ENCODE measurements at places on chromosomes 16 and 17.

- no peak for DNase-seq
These were observed 1469.8 kb downstream of the CDH11 start for GRCh38 chr16:63652091-63652490.

- peak; percentile 84 for DNase-seq
These were observed 18.7 kb upstream of the ZNF689 start for GRCh38 chr16:30628628-30629540.

DNA sequence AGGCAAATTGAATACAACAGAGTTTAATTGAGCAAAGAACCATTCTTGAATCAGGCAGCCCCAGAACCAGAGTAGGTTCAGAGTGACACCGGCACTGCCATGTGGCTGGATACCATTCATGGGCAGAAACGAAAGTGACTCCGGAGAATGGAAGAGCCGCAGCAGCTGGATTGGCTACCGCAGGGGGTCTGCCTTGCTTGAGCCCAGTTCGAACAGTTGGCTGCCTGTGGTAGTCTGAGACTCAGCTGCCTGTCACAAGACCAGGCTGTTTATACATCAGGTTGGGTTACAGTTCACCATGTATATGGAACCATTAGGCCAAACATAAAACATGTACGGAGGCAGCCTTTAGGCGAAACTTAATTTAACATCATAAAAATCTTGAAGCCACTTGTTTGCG lies 205.2 kb upstream of the CHMP6 start:
- no peak for DNase-seq

DNA sequence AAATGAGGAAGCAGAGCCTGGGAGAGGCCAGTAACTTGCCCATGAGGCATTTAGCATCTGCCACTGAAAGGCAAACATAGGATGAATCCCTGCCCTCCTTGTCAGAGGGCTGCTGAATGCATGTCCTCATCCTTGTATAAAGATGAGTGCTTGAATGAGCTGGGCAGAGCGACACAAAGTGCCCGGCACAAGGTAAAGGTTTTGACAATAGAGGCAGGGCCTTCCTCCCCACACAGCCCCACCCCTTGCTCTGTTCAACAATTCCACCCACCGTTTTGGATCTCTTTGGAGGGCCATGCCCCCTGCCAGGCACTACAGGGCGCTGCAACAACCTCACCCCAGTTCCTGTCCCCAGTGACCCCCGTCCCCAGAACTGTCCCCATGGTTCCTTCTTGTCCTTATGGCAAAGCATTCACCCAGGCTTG lies 1.4 kb upstream of the KRT19 start:
- DNase-seq: no peak

- no peak for DNase-seq
These were observed 8.2 kb upstream of the BAIAP3 start for GRCh38 chr16:1325261-1325660.

- DNase-seq: no peak
These were observed 46.8 kb downstream of the RNF112 start for GRCh38 chr17:19457830-19458271.

GRCh38 chr16:54591816-54592246 lies 305.2 kb upstream of the IRX3 start:
- no peak for DNase-seq

- DNase-seq: no peak
These were observed 33.5 kb downstream of the CEP95 start for GRCh38 chr17:64540118-64540776.

- DNase-seq: peak; percentile 25
These were observed 18.1 kb upstream of the RAB11FIP4 start for GRCh38 chr17:31373150-31374093.

DNA sequence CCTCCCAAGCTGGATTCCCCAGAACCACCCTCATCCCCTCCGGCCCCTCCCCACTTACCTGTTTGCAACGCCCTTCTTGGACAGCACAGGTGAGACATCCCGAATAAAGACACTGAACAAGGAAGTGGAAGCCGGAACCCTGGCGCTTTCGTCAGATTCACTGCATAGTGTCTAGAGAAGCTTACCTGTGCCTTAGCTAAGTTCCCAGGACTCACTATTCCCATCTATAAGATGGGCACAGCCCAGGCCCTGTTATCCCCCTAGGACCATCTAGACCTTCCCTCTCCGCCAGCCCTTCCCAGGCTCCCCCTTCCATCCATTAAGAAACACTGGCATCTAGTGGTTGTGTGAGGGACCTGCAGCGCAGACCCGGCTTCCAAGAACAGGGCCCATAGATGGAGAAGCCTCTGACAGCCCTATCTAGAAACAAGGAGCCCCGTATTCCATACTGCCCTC lies 26.9 kb upstream of the RPL38 start:
- peak; percentile 35 for DNase-seq

- DNase-seq: no peak
These were observed 9.9 kb upstream of the TEX2 start for GRCh38 chr17:64273006-64273405.

DNA sequence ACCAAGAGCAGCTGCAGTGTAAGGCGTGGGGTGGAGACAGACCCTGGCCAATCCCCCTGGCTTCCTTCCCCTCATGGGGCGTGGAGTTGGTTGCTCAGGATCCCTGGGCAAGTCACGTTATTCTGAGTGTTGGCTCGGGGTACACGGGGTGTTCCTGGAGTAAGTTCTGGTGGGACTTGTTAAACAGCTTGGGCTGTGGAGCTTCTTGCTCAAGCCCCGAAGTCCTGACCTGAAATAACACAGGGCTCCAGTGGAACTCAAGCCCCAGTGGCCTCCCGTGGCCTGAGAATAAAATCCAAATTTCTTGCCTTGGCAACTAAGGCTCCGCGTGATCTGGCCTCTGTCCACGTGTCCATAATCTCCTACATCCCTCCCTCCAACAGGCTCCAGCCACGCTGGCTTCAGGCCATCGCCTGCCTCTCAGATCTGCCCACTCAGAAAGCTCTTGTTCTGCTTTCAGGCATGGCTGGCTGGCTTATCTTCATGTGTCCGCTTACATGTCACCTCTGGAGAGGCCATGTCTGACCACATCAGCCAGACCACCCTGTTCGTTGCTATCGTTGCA lies 49.3 kb upstream of the BCO1 start:
- DNase-seq: no peak

DNA sequence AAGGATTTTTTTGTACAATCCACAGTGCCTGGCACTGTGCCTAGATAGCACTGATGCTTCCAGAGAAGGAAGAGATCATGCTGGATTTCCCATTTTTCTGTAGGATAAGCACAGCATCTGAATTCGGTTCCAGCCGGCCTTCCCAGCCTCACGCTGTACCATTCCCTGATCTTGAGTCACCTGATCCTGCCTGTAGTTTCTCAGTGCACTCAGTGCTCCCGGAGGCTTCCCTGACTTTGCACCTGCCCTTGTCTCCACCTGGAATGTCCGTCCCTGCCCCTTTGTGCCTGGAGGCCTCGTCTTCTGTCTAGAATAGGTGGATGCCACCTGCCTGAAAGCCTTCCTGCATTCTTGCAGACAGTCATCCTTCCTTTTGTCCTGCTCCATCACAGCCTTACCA lies 179.9 kb downstream of the CCDC182 start:
- DNase-seq: no peak

GRCh38 chr17:68255731-68256538 lies 8.1 kb downstream of the AMZ2 start:
- DNase-seq: no peak

DNA sequence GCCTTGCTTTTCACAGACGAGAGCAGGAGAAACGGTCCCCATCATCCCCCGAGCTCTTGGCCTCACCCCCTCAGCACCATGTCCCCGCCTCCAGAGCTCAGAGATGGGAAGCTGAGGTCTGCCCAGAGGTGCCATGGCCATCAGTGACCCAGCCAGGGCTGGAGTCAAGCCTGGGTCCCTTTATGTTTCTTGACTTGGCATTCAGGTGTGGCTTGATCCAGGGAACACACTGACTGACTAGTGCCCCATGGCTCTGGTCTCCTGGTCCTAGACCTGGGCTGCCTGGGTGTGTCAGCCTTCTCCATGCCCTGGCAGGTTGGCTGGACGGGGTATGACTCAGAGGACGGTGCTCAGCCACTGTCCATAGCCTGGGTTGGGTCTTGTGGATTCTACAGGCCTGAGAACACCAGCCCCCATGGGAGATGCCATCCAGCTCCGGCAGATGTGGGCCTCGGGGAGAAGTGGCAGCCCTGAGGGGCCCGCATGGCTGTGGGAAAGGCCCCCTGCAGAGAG lies 54.2 kb downstream of the ZFPM1 start:
- no peak for DNase-seq

DNA sequence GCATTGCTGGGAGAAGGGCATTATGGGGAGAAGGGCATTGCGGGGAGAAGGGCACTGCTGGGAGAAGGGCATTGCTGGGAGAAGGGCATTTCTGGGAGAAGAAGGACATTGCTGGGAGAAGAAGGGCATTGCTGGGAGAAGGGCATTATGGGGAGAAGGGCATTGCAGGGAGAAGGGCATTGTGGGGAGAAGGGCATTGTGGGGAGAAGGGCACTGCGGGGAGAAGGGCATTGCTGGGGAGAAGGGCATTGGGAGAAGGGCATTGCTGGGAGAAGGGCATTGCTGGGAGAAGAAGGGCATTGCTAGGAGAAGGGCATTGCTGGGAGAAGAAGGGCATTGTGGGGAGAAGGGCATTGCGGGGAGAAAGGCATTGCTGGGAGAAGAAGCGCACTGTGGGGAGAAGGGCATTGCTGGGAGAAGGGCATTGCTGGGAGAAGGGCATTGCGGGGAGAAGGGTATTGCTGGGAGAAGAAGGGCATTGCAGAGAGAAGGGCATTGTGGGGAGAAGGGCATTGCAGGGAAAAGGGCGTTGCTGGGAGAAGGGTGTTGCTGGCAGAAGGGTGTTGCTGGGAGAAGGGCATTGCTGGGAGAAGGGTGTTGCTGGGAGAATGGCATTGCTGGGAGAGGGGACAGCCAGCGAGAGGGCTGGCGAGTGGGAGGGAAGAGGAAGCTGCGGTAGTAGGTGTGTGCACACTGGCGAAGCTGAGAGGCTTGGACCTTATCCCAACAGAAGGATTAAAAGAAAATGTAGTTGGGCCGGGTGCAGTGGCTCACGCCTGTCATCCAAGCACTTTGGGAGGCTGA lies 4.6 kb upstream of the PYDC1 start:
- DNase-seq: no peak

DNA sequence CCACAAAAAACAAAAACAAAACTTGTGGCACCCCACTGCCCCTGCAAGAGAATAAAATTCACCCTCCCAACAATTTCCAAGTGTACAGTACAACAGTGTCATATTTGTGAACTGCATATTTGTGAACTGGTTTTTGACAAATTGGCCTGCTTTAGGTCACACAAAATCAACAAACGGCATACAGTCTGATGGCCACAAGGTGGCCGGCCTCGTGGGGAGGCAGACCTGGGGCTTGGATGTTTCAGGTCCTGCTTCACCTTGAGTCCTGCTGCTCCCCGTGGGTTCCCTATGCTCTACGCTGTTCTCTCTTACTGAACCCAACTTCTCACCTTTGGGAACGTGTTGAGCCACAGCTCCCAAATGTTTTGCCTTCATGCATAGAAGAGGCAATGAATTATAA lies 102.2 kb downstream of the CDK5R1 start:
- DNase-seq: no peak

- DNase-seq: no peak
These were observed 37.8 kb downstream of the GOSR1 start for GRCh38 chr17:30514895-30515596.

GRCh38 chr16:70657956-70658355 lies 11.6 kb downstream of the IL34 start:
- DNase-seq: no peak

DNA sequence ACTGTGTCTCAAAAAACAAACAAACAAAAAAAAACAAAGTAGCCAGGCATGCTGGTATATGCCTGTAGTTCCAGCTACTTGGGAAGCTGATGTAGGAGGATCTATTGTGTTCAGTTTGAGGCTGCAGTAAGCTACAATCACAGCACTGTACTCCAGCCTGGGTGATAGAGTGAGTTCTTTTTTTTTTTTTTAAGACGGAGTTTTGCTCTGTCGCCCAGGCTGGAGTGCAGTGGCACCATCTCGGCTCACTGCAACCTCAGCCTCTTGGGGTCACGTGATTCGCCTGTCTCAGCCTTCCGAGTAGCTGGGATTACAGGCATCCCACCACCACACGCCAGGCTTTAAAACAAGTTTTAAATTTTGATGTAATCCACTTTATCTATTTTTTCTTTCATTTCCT lies 80.2 kb upstream of the STAC2 start:
- DNase-seq: no peak

- no peak for DNase-seq
These were observed 30.4 kb upstream of the ZC3H18 start for GRCh38 chr16:88539652-88540345.

- no peak for DNase-seq
These were observed 557 bp downstream of the KCNG4 start for GRCh38 chr16:84239141-84239769.

GRCh38 chr17:80856863-80857755 lies 134.5 kb upstream of the CHMP6 start:
- DNase-seq: no peak

GRCh38 chr17:1915889-1916288 lies 86.1 kb downstream of the RPA1 start:
- no peak for DNase-seq

DNA sequence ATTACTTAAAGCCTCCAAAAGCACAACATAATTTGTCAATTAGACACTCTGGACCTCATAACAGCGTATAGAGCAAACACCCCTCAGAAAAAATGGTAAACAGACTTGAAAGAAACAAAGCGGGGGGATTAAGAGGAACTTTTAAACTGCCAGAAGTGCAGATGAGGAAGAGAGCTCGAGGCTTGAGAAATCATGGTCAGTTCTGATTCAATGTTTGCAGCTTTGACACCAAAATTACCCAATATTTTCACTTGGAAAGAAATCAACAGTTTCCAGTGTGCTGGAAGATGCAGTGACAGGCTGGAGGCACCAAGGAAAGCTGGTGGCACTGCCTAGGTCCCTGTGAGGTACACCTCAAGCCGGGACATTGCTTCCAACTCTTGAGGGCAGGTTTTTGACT lies 180.9 kb upstream of the TOX3 start:
- DNase-seq: no peak

DNA sequence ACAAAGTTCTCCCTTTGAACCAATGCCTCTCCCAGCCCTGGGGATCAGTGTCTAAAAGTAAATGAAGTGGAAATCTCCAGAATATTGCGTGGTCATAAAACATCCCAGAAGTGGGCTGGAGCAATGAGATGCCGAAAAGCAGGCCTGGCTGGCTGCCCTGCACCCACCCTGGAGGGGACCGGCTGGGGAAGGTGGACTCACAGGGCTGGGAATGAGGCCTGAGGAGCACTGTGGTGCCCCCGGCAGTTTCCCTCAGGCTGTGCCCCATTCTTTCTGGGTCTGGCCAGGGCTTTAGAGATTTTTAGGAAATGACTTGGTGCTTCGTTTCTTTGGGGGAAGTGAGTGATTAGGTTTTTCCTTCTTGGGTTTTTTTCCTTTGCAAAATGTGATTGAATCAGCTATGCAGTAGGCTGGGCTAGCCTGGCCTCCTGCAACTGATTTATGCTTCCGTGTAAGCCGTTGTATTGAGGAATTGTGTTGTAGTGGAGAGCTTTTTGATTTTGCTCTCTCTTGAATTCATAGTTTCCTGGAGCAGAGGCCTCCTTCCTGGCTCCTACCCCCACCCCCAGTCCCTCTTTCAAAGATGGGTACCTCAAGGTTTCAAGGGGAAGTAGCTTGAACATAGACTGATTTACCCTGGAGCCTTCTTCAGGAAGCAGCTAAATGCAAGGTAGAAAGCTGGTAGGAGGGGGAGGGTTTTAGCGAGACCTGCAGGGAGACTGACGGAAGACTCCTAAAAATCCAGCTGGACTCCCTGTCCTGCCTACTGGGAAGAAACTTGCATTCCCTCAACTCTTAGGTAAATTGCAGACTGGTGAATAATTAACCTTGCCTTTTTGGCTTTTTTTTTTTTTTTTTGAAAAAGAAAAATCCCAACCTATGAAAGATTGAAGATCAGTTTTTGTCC lies 170.2 kb downstream of the RAB11FIP4 start:
- DNase-seq: no peak

- no peak for DNase-seq
These were observed 32.5 kb downstream of the WIPF2 start for GRCh38 chr17:40251576-40251975.

Measured in activated T-cell treated with anti-CD3 and anti-CD28 coated beads for 24 hours (primary cell).